ENCODE measurements at places on chromosomes 11 and 22.

DNA sequence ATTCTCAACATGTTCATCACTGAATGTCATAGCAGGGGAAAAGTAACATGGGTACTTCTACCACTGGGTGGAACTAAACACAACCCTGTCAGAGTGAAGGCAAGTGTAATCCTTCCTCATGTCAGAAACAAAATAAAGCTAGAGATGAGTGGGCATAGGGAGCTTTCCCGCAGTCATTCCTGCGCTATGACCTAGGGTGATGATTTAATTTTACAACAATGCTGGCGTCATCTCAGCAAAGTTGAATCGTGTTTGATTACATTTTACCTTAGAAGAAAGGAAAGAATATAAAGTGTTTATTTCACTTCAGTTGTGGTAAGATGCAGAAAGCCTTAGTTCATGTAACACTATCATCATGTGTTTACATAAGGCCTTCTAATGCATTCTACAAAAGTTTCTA, 355.6 kb downstream of the METTL15 start:
- no peak for DNase-seq

- DNase-seq = no peak
These were observed 3.3 kb upstream of the SCN4B start for GRCh38 chr11:118155776-118156530.

- DNase-seq = no peak
These were observed 18.0 kb upstream of the JHY start for GRCh38 chr11:122864386-122865115.

DNA sequence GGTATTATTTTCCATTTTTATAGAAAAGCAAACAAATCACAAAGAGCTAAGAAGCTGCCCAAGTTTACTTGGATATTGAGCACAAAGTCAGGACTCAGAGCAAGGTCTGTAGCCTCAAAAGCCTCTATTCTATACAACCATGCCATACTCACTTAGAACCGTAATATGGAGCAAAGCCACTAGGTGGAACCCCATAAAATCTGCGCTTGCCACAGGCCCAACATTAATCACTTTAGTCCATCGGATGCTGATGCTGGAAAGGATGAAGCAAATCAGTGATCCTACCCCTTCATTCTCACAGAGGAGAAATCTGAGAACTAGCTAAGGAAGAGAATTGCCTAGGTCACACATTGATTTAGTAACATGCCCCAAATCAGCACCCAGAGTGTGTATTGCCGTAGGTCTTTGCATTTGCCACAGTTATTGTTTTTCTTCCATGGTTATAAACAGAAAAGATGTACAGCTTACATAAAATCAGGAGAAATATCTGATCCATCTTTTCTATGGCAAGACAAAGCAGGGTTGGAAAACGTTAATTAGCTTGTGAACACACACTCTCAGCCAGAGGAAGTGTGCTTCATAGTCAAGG, 56.7 kb upstream of the RAB38 start:
- peak; percentile 40 for DNase-seq

DNA sequence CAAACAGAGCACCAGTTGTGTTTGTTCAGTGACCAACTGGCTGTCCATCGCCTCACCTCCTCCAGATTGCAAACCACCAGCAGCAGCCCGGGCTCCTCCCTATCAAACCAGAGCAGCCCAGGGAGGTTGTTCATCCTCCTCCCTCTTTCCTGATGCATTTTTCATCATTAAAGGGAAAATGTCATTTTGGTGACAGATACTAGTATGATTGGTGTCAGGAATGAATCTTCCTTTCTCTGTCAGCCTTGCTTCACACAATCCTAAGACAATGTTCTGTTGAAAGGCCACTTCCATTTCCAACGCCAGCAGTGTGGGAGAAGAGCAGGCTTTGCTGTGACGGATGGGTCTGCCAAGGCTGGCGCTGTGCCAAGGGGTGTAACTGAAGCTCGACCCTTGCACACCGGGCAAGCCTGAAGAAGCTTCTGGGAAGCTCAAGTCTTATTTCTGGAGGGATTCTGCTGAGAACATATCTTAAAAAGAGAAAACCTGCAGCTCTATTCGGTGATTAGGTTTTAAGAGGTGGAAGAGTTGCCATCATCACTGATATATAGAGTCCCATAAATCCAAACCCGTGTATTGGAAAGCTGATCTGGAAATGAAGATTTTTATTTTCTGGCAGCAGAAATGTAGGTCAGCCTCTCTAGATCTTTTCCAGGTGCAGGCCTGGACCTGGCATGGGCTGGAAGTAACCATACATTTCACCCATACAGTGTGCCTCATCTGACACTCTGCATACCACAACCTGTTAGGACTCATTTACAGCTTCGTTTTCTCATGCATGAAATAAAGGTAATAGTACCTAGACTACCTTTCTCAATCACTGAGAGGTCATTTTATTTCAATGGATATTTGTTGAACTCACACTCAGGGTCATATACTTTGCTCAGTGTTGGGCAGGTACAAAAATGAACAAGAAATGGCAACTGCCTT, 524.5 kb downstream of the NTM start:
- peak; percentile 50 for DNase-seq

DNA sequence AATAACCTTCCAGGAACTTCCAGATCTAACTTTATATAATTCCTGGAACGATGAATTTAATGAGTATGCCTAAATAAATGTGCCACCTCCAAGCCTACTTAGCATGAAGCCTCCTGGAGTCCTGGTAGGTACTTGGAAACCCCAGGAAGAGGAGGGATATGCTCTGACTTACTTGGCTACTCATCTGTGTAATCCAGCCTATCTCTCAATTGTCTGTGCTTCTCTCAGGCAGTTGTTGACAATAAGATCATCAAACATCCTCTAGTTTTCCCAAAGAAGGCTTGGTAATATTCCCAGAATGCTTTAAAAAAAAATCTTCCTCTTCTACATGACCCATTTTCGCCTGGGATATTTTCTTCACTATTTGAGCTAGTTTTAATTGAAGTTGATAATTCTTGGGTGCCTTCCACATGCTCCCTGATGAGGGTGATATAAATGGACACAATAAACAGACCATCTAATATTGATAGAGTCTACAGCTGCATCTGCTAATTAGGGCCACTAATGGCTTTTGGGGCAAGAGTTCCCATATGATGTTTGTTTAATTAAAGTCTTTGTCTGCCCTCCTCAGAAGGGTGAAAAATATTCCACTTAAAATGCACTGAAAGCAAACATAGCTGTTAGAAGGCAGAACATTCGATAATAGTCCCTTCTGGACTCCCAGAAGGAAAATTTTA, 75.5 kb upstream of the RAB38 start:
- DNase-seq = peak; percentile 97

DNA sequence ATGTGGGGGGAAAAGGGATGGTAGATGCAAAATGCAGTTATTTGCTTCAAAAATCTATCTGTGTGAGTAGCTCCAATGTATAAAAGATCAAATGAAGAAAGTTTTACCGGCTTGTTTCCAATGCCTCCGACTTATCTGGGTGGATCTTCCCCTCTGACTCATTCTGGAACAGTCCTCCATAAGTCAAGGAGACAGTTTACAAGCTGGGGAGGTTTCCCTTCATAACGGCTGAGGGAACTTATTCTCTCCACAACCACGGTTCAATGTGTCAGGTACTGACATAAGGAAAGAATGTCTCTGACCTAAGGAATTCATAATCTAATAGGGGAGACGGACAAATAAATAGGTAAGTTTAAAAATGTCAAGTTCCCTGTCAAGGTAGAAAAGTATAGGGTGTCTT, 49.7 kb upstream of the BIRC3 start:
- DNase-seq = no peak

GRCh38 chr11:130555251-130555841, 106.9 kb downstream of the ADAMTS15 start:
- no peak for DNase-seq

- DNase-seq = no peak
These were observed 327 bp upstream of the MED17 start for GRCh38 chr11:93783765-93784144.

- no peak for DNase-seq
These were observed 38.8 kb downstream of the ATXN10 start for GRCh38 chr22:45710469-45710868.

GRCh38 chr11:20670932-20671403, 1.6 kb downstream of the NELL1 start:
- DNase-seq = peak; percentile 12

DNA sequence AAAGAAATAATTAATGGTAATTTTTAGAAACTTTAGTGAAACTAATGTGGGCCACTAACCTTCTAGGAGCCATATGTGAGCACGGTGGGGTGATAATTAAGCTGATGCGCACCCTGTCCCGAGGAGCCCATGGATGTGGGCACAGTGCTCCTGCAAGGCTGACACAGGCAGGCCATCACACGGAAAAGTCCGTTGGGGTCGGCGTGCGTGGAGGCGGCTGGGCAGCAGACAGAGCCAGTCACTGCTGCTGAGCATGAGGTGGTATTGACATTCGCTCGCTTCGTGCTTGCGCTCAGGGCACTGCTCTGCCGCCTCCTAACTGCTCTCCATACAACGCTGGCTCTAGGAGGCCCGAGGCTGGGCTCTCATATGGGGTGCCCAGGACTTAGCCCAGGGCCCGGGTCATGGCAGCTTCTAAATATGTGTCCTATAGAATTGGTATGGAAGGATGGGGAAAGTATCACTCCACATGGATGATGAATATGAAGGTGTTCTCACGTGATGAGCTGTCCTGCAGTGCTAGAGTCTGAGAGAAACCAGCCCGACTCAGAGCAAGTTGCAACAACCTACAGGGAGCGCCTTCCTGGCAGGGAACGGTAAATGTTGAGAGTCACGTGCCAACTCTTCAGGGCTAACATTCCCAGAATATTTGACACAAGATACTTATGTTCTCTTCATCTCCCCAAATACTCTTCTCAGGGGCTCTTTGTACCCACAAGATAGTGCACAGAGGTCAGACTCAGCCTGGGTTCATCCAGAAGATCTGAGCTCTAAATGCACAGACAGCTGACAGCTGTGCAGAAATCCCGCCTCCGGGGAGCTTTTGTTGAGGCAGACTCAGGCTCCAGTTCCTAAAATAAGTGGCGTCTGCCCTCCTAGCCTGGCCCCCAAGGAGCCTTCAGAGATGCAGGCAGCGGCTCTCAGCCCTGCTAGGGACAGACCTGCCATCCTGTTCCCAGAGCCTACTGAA, 50.6 kb upstream of the ARFGAP3 start:
- DNase-seq = no peak

GRCh38 chr11:65870706-65871681, 1.6 kb downstream of the EFEMP2 start:
- DNase-seq = no peak

DNA sequence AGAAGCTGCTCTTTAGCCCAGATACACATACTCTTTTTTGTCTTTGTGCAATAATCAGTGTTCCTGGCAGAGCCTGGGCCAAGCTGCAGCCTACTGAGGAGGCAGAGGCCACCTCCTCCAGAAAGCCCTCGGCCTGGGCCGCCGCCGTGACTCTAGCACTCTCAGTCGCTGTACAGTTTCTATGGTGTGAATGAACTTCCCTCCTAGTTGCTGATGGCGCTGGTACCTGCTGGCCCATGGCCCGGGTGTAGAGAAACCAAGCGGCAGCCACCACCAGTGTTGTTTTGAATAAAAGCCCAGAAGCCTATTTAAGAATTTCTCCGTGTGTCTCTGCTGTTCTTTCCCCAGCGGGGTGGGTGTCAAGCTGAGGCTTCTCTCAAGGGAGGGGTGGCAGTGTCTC, 118.9 kb downstream of the CACNA1I start:
- no peak for DNase-seq

- DNase-seq = no peak
These were observed 4.5 kb downstream of the KIAA1671 start for GRCh38 chr22:24957043-24957442.

DNA sequence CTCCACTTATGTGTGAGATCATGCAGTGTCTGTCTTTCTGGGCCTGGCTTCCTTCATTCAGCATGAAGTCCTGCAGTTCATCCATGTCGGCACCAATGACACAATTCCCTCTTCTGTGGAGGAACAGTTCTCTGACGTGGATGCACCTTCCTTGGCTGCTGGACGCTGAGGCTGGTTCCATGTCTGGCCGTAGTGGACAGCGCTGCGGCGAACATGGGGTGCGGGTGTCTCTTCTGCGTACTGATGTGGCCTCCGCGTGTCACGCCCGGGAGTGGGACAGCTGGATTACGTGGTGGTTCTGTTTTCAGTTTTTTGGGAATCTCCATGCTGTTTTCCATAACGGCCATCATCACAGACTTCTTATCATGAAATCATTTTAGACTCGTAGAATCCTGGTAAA, 16.9 kb upstream of the MUC2 start:
- DNase-seq = no peak

DNA sequence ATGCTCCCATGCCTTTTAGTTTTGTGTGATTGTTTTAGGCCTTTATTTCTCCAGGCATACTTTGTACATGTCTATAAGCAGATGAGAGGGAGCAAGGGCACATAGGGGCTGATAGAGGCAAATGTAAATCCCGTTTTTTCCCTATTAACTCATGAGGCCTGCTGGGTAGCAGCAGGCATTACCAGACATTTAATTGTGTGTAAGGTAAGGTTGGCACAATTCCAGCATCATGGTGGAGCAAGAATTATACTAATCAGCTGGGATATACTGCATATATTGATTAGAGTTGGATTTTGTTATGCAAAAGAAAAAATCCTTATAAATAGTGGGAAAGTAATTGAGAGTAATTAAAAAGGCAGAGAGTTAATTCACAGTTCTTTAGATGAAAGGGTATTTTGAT, 12.2 kb downstream of the FAT3 start:
- DNase-seq = no peak

DNA sequence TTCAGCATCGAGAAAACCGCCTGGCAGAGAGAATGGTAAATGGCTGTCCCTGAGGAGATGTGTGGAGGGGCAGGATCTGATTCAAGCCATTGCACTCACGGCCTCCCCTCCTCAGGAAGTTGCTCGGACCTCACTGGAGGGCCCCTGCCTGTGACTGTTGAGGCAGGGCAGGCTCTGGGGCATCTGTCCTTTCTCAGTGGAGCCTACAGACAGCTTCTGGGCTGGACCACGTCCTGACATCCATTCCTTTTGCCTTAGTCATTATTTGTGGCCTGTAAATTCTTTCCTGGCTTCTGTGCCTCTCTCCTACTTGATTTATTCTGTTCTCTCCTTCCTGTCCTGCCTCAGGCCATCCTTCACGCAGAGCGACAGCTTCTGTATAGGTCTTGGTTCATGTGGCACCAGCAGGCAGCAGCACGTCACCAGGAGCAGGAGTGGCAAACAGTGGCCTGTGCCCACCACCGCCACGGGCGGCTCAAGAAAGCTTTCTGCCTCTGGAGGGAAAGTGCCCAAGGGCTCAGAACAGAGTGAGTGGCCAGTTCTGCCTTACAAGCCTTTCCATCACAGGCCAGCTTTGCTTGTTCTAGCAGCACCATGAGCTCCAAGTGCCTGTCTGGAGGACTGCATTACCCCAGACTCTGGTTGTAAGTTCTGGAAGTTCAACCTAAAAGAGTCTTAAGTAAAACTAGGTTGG, 59.6 kb downstream of the PISD start:
- DNase-seq = no peak

GRCh38 chr11:80826808-80827207, 1386.0 kb upstream of the TENM4 start:
- DNase-seq = no peak

GRCh38 chr22:29479417-29480261, at the start of gene NEFH:
Gene NEFH, plus strand, starts transcription at chr22:29480218. Its CDS starts 45 bp downstream, at chr22:29480263.
- no peak for DNase-seq

GRCh38 chr11:69067200-69067599, 18.5 kb downstream of the TPCN2 start:
- DNase-seq = no peak

GRCh38 chr22:24758164-24758799, 16.2 kb downstream of the PIWIL3 start:
- peak; percentile 22 for DNase-seq

- DNase-seq = no peak
These were observed 66.9 kb downstream of the SCN3B start for GRCh38 chr11:123587559-123587958.

GRCh38 chr11:88544656-88545280, 207.2 kb upstream of the CTSC start:
- no peak for DNase-seq

- no peak for DNase-seq
These were observed 29.2 kb downstream of the KCNQ1OT1 start for GRCh38 chr11:2670541-2671100.

Data from NCI-H1105 treated with DMSO at 0.1 percent for 48 hours (cell line).